ENCODE measurements at places on chromosomes 7 and 10.
A peak's percentile ranks its signal among the peaks of the same experiment; 100 is the strongest.

DNA sequence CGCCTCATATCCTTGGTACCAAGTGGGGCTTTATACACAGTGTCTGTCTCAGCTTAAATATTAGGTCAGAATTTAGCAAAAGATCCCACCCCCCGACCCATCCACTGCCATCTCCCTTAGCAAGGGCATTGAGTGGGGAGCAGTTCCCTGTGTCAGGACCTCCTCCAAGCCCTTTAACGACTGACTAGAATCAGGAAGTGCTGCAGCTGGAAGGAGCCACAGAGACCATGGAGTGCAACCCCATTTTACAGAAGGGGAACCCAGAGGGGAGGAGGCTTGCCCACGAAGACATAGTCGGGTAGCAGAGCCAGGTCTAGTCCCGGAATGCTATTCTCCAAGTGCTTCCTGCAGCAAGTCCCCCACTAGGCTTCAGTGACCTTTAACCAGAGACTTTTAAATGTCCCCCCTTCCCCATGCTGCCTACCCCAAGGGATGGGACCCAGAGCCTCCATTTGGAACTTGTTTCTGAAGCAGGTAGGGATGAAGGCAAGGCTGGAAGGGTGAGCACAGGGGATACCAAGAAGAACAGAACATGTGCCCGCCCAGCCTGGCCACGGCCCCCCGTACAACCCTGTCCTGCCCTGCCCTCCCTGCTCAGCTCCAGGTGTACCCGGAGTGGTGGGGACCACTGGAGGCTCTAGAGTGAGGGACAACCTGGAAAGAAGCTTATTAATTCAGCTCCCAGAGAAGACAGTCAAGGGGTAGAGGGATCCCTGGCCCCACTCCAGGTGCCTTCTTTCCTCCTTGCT lies 41.3 kb downstream of the C10orf105 start:
- no peak for DNase-seq

GRCh38 chr7:45187946-45188411 lies 30.4 kb downstream of the RAMP3 start:
- no peak for DNase-seq

GRCh38 chr7:107332488-107333269 lies 137.2 kb upstream of the GPR22 start:
- no peak for DNase-seq

- no peak for DNase-seq
Observed at GRCh38 chr10:6926971-6927370, 346.9 kb upstream of the PRKCQ start.

DNA sequence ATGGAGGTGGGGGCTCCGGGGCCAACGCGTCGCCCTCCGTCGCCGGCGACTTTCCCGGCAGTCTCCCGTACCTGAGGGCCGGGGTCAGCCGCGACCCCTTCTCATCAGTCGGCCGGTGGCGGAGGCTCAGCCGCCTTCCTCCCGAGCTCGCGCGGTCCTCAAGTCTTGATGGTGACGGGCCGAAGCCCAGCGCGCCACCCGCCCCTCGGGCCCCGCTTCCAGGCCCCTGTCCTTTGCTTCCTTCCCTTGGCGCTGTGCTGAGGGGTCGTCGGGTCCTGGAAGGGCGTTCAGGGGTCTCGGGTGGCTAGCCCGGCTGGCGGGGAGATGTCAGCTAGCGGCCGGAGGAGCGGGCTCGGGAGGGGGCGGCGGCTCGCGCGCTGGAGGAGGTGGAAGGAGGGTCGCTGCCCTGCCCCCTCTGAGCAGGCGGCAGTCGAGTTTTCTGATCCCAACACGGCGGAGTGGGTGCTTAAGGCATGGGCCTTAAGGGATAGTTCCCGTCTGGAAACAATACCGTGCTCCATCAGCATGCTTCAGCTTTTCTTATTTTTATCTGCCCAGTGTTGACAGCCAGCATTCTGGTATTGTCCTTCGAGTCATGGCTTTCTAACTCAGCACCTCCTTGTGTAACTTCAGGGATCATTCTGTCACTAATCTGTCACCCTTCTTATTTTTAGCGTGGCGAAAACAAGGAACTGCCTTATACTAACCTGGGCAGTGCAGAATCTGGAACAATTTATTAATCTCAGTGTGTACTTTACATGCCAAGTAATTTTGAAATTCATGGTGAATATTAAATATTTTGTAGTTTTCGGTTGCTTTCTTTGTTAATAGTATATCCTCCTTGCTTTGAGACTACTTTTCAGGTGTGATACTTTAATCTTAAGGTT lies 748 bp downstream of the PHTF2 start:
- DNase-seq = peak; percentile 34

DNA sequence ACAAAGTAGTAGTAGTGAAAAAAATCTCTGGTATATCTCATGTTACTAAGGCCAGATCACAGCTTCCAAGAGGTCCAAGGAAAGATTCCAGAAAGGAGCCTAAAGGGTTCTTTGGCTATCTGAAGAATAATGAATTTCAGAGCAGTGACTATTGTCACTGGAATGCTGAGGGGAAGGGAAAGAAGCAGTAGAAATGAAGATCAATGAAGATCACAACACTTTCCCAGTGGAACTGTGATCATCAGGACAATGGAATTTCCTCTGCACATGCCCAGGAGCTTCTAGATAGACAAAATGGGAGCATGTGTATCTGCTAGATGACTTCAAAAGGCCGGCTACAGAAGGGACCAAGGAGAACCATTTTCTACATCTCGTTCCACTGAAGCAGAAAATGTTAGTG lies 219.5 kb upstream of the PHYHIPL start:
- peak; percentile 87 for DNase-seq

- DNase-seq = no peak
Observed at GRCh38 chr10:78664929-78665553, 403.7 kb upstream of the ZMIZ1 start.

GRCh38 chr7:79598351-79598750 lies 144.9 kb upstream of the MAGI2 start:
- no peak for DNase-seq

DNA sequence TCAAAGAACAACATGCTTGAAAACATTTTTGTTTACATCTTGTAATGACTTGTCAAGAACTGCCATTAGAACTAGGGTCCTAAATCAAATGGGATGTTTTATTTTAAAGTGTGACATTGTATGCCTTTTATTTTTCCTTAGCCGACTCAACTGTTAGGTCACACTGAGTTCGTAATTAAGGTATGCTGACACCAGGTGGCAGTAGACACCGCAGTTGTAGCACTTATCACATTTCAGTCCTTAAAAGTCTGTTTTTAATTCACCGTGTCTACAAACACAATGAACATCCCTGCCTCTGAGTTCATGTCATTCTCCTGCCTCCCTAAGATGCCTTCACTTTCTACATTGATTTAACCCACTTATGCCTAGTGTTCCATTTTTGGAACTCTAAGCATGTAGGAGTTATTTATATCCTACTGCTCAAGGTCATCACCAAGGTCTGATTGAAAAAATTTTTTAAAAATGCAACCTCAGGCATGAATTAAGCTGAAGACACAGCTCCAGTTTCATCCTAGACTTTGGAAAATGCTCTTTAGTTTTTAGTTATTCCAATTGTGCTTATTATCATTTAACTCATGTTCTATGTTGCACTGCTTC lies 186.1 kb downstream of the BMPER start:
- DNase-seq = peak; percentile 54

- peak; percentile 71 for DNase-seq
Observed at GRCh38 chr7:132618956-132619305, 42.7 kb upstream of the PLXNA4 start.

- DNase-seq = no peak
Observed at GRCh38 chr7:151890355-151891004, 13.6 kb upstream of the PRKAG2 start.

DNA sequence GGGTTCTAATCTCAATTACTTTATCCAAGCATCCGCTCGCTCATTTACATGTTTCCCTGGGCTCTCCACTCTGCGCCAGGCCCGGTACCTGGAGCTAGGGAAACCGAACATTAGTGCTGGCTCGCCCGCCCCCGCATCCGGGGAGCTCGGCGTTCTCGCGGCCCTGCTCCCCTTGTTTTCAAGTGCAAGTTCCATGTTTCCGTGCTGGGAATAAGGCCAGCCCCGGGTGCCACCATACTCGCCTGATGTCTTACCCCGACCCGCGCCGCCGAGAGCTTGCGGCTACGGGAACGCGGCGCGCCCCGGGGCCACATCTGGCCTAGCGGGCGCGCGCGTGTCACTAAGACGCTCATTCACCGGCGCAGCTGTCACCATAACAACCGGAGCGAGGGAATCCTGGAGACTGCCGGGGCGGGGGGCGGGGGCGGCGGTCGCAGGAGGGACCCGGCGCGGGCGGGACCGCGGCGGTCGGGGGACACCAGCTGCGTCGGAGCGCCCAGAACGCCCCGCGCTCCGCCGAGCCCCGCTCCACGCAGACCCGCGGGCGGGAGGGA lies at the start of gene NEURL1:
TSS of gene NEURL1 (plus strand) at position 344 of the 554 bp plus-strand sequence. CDS start 683 bp downstream, outside the sequence.
- DNase-seq = no peak

DNA sequence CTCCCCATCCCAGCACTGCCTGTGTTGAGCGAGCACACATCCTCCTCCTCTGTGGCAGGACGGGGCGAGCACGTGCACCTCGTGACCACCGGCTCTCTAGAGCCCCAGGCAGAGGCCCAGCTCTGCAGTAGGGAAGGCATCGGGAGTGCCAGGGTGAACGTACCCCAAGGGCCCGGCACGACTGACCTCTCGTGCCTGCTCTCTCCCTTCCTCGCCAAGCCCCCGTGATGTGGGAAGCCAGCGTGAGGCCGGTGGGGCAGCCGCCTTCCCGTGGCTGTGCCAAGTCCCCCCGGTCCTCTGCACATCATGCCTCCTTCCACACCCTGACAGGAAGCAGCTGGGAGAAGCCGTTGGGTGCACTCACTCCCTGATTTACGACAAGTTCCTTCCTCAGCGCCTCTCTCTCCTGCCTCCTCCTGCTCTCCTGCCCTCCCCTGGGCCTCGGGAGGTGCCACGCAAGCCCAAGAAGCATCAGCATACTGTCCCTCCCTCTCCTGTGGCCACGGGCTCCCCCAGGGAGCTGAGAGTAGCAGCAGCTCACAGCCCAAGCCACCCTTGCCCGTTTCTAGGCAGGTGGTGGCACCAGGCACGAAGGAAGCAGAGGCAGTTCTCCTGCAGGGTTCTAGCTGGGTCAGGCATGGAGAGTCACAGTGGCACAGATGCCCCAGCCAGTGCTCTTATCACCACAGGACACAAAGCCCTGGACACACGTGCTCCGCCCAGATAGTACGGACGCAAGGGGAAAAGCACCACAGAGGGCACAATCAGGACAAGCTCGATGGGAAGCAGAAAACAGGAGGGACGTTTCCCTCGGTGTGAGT lies 47.0 kb downstream of the AMZ1 start:
- no peak for DNase-seq

DNA sequence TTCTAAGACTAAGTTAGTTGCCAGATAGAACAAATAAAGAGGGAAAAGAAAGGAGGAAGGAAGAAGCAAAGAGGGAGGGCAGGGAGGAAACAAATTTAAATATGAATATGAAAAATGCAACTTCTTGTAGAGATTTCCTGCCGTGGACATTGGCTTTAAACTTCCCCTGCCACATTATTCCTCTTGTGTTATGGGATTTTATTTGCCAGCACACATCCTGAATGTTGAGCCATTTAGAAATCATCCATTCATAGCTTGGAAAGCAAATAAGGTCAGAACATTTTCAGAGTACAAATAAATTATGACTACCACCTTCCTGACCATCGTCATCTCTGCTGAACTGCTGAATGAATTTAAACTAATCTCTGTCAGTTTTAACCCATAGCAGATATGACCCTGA lies 911.9 kb upstream of the LRRN3 start:
- no peak for DNase-seq

- DNase-seq = peak; percentile 34
Observed at GRCh38 chr10:102951316-102951715, 33.2 kb downstream of the CNNM2 start.

- no peak for DNase-seq
Observed at GRCh38 chr10:34743814-34744213, 71.3 kb downstream of the PARD3 start.

- no peak for DNase-seq
Observed at GRCh38 chr7:99910976-99911375, 8.4 kb downstream of the TRIM4 start.

DNA sequence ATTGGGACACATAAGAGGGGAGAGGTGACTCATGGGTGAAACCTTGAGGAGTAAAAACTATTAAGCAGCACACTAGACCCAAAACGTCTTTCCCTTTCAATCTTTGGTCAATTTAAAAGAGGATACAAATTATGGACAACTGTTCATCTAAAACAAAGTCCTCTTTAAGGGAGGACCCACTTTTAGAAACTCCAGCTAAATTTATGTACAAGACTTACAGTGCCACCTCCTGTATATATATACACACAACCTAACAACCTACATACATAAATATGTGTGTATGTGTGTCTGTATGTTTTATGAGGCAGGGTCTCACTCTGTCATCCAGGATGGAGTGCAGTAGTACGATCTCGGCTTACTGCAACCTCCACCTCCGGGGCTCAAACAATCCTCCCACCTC lies 18.1 kb upstream of the ZC3HAV1 start:
- DNase-seq = no peak

DNA sequence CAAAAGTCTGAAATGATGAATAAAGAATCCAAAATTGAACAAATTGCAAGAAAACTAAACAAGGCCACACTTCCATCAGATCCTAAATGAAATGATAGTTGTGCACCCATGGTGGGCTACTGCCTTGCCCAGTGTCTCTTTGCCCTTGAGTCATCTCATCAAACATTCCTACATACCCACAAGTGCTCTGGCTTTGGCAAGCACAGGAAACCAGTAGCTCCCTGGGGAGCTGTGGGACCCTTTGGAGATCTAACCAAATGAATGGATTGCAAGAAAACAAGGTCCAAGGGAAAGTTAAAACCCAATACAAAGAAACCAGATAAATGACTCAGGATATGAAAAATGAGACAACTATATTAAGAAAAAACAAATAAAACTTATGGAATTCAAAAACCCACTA lies 129.8 kb upstream of the TMEM229A start:
- DNase-seq = peak; percentile 94

DNA sequence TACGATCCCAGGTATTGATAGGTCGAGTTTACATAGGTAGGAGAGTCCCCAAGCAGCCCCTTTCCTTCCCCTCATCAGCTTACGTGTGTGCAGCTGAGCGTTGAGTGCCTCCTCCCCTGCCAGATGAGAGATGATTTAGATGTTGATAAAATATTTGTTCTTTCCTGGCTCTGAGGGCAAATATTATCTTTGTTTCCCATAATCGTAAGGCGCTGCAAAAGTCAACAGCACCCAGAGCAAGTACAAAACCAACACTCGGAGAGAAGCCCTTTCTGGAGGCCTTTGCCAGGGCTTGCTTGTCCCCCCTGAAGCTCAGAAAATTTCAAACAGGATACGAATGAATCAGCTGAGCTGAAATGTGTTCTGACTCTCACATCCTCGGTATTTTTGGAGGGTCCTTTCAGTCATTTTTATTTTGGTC lies 683.2 kb downstream of the LRMDA start:
- DNase-seq = peak; percentile 71

Measured in fibroblast of skin of back (primary cell).